ENCODE measurements at places on chromosomes 13 and 19. TPM values are rescaled to one million over a fixed set of nuclear protein-coding genes. Genes with fewer than 3 reads are reported as not detected.

Gene CCDC70
- not detected for polyA plus RNA-seq

Gene LRRC25
- polyA plus RNA-seq, result 1.0 TPM

Gene TCF3
- polyA plus RNA-seq, result 101 TPM

Gene ZNF69
- polyA plus RNA-seq, result 17.3 TPM

Measured in right renal pelvis (tissue), 4 donors.